Kidney epithelial cell (primary cell): ENCODE measurements at places on chromosomes 3 and 15. TPM values are rescaled to one million over a fixed set of nuclear protein-coding genes. Genes with fewer than 3 reads are reported as not detected.

- DNase-seq: no peak
These were observed 27.6 kb downstream of the FOXL2 start for GRCh38 chr3:138919325-138919724.

DNA sequence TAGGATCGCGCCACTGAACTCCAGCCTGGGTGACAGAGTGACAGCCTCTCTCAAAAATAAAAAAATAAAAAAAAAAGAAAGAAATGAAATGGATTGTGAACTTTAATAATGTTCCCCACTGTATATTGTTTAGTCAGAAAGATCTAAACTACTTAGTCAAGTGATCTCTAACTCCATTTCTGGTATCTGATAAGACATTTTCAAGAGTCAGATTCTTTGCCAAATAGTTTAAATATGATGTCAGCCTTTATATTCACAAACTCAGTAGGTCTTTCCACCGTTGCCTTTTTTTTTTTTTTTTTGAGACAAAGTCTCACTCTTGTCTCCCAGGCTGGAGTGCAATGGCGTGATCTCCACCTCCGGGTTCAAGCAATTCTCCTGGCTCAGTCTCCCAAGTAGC is 29.0 kb upstream of the OSBPL11 start:
- DNase-seq: no peak

GRCh38 chr15:74403991-74404563 is 29.7 kb downstream of the SEMA7A start:
- no peak for DNase-seq

The C3orf22 gene
- not detected in 2 replicates for total RNA-seq

The ISLR gene
- total RNA-seq: 0.25 and 0.48 TPM in 2 replicates

The IFT57 gene
- total RNA-seq: 17.9 and 29.6 TPM in 2 replicates

The TLR9 gene
- total RNA-seq: not detected in 2 replicates

The CA12 gene
- 2.9 and 4.3 TPM in 2 replicates for total RNA-seq

DNA sequence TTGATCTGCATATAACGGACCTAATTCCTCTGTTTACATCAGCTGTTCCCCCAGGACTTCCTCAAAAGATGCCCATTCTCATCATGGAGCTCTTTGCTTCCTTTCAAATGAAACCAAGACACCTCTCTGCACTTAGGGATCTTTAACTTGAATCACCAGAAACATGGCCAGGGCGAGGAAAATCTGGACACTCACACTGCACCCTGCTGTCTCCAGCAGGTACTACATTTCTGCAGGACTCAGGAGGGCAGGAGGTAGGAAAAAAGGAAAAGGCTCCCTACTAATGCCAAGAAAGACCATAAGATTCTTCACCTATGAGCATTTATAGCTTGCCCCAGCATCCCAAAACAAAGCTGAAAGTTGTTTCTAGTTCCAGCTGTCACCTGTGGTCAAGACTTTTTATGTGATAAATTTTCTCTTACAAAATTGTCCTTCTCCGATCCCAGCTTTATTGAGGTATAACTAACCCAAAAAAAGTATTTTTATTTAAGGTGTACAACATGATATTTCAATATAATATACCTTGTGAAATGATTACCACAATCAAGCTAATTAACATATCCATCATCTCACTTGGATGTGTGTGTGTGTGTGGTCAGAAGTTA is 87.3 kb upstream of the C15orf61 start:
- DNase-seq: no peak

DNA sequence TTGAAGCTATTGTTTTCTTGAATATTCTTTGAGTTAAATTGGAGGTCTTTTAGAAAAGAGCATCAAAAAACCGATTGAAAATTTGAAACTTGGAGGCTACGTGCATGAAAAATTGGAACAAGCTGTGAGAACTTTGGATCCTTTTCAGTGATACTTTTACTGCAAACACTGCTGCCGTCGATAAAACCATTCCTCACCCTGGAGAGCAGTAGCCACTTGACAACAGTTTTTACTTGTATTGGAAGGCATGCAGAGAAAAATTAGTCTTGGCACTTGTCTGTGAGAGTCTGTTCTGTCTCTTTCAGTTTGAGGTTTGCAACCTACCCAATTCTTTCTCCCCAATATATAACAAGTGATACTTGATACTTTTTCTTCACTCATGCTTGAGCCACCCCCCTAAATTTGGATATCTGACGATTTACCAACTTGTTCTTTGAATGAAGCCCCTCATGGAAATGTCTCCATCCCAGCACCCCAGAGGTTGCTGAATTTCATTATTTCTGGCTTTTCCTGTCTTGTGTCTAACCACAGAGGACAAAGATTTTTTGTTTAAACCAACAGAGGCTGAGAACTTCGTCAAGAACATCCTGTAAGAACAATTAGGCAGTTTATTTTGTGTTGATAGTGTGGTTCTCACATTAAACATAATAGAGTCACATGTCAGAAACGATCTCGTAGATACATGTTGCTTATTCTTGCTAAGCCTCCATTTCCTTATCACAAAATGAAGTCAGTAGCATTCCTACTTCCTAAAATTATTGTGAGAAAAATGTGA is 307.3 kb upstream of the PLSCR5 start:
- no peak for DNase-seq

GRCh38 chr15:84904419-84904818 is 20.0 kb downstream of the SLC28A1 start:
- no peak for DNase-seq

DNA sequence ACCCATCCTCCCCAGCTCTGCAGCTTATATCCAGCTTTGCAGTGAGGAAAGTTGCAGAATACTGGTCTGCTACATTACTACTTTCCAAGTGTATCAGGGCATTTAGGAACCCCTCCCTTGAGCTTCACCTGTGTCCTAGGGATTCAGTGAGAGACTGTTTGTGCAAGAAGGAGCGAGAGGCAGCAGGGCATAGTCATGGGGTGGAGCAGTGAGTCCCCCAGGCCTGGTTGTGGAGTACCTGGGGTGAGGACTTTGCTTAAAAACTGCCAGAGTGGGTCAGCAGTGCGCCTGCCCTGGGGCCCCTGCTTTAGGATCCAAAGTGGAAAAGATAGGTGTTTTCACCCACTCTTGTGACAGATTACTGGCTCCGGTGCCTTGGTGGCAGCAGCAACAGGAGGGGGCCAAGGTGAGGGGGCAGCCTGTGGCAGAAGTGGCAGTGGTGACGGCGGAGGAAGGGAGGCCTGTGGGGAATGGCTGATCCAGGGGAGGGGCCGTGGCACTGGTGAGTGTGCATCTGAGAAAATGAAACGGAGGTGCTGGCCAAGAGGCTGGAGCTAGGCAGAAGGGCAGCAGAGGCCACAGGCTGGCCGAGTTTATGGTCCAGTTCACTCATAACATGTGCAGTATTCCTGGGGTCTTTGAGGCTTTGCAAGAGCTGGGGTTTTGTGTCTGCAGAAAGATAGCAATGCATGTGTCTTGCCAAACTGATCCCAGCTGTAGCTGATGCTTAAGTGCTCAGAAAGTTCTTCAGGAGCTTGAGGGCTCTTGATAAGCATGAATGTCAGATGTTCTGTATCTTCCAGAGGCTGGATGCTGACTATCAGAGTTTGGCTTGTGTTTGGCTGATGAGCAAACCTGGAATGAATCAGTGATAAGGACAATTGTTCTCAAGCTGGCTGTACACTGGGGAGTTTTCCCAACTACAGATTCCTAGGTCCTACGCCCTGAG is 43.4 kb downstream of the GOLGA6A start:
- DNase-seq: no peak

The DHFR2 gene
- 2.1 and 2.6 TPM in 2 replicates for total RNA-seq
